ENCODE measurements at places on chromosomes 2 and 18.

DNA sequence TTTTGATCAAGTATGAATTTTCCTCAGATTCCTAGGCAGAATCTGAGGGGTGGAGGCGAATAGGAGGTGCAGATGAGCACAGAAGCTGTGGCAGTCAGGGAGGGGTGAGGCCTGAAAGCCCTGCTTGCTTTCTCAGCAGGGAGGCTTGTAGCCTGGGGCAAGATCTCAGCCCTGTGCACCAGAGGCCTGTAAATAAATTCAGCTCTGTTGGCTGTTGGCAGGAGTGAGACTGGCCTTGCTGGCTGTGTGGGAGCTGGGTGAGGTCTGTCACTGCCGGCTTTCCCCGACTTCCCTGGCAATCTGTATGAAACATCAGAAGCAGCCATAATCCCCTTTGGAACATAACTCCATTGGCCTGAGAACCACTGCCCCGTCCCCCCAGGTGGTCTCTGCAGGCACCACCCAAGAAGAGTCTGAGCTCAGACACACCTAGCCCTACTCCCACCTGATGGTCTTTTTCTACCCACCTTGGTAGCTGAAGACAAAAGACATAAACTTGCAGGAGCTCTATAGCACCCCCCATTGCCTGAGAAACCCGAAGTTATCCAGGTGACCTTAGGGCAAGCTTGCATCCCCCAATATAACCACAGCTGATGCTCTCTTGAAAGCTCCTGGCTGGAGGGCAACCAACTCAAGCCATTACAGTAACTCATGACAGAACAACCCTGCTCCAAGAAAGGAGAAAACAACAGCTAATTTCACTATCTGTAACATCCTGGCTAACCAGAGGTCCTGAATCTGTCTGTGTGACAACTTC, 32.3 kb downstream of the EVA1A start:
- no peak for DNase-seq

- no peak for DNase-seq
Measured at GRCh38 chr18:75462178-75462832, 34.8 kb upstream of the SMIM21 start.

DNA sequence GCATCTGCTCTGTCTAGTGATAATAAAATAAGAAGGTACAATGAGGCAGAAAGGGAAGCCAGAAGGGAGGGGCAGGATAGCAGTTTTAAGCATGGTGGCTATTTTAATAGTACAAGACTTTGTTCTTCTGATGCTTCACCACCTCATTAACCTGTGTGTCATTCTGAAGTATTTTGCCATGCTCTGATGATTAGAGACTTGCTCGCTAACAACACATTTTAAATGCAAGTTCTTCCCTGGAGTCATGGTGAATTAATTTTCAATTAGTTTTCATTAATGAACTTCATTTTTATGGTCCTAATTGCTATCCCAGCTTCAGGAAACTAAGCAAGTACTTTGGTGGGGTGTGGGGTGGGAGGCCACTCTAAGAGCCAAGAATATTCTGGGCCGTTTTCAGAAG, 25.7 kb upstream of the LNPK start:
- DNase-seq = no peak

- no peak for DNase-seq
Measured at GRCh38 chr2:190789074-190790004, 91.3 kb upstream of the GLS start.

DNA sequence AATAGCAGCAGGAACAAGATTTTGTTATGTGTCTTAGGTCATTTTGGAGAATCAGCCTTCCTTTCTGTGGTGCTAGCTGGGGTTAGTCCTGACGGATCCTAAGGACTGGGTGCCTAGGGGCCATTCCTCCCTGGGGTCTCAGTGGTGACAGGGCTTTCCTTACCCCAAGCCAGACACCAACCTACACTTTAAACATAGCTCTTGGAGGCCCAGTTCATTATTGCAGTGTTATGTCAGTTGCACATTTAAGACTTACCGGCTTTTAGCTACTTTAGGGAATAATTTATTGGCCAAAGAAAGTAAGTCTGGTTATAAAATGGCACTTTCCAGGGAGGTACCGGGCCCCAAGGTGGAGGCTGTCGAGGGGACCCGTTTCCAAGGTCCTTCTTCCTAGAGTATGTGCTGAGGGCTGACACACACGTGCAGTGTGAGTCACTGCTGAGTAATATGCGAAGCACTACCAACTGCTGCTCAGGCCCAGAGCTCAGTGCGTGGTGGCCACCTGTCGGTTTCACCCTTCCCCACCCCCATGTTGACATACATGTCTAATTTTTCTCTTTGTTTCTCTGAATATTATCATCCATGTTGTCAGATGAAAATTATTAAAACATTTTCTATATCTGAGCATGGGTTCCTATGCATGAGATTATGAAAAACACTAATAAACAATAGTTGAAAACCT, 37.0 kb upstream of the GRHL1 start:
- peak; percentile 22 for DNase-seq

DNA sequence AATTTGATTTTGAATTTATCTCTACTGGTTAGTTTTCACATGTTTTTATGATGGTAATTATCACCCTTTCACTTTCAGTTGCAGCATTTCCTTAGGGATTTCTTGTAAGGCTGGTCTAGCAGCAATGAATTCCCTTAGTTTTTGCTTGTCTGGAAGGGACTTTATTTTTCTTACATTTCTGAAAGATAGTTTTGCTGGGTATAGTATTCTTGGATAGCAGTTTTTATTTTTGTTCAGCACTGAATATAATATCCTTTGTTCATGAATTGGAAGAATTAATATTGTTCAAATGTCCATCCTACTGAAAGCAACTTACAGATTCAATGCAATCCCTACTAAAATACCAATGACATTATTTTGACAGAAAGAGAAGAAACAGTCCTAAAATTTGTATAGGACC, 30.2 kb downstream of the IL1RL2 start:
- no peak for DNase-seq

DNA sequence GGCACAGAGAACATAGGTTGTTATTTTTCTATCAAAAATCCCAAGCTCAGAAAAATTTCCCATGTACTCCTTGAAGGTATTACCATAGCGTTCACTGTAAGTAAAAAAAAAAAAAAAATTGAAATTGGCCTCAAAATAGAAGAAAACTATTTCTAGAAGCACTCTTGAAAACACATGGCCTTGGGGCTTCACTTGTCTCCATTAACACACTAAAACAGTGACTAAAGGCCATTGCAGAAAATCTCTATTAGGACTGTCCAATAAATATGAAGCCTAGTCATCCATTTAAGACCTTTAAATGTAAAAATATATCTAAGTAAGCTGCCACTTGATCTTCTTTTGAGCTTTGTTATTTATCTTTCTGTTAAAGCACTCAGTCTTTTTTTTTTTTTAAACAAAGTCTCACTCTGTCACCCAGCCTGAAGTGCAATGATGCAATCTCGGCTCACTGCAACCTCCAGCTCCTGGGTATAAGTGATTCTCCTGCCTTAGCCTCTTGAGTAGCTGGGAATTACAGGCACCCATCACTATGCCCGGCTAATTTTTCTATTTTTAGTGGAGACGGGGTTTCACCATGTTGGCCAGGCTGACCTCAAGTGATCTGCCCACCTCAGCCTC, 35.8 kb downstream of the CCDC68 start:
- DNase-seq = no peak

DNA sequence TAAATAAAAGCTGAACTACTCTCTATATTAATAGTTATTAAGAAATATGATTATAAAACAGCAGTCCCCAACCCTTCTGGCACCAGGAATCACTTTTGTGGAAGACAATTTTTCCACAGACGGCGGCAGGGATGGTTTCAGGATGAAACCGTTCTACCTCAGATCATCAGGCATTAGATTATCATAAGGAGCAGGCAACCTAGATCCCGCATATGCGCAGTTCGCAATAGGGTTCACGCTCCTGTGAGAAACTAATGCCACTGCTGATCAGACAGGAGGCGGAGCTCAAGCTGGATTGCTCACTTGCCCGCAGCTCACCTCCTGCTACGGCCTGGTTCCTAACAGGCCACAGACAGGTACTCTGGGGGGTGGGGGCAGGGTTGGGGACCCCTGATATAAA, 19.3 kb upstream of the DSG2 start:
- no peak for DNase-seq

GRCh38 chr18:77373730-77374445, 124.2 kb downstream of the GALR1 start:
- DNase-seq = no peak

GRCh38 chr18:56861244-56861643, 210.1 kb downstream of the WDR7 start:
- no peak for DNase-seq

DNA sequence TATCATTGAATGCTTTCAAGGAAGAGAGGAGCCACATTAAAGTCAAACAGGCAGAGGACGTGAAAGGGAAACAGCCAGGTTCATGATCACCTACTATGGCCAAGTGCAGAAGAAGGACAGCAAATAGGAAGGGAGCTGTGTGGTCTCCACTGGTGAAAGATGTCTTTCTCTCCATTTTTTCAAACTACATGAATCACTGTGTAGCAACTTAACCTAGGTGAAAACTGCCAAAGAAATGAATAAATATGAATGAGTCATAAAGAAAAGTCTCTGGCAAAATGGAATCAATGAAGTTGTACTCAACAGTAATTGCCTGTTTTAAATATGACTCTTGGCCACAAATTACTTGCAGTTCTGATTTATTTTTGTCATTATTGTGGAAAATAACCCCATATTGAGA, 452.6 kb upstream of the PKDCC start:
- DNase-seq = no peak

DNA sequence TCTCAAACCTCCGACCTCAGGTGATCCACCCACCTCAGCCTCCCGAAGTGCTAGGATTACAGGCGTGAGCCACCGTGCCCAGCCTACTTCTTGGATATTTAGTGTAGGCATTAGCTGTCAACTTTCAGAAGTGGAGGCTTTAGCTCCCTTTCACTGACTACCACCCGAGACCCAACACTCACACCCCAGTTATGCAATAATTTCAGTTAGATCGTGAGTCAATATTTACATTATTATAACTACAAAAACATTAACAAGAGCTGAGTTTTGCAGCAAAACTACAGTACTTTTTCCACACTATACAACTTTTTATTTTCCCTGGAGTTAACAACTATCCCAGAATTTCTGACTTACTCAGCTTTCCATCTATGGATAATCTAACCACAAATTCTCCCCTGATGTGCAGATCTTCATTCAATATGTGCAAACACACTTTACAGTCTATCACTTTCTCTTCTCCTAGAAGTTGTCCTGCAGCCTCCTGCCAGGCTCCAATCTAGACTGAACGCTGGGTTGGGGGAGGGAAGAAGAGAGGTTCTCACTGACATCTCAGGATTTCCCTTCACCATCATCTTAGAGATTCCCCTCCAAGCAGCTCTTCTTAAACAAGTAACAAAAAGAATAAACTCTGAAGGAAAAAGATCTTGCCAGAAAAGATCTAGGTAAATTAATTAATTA, 10.1 kb downstream of the TBC1D8 start:
- DNase-seq = no peak

DNA sequence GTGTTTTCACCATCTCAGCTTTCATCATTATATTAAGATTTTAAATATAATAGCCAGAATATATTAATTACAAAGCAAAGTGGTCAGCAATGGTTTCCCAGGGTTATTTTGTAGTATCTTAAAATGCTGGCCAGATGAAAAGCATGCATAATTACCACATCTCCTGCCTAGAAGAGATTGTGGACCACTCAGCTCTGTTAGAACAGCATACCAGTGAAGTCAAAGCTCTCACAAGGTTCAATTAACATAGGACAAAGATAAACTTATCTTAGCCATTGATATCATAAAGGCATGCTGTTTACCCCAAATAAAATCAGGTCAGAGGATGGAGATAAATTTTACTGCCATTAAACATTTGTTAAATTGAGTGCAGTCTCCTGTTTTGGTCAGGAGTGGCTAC, 19.3 kb upstream of the PDE1A start:
- no peak for DNase-seq

- no peak for DNase-seq
Measured at GRCh38 chr2:163541495-163541894, 194.3 kb downstream of the FIGN start.

- no peak for DNase-seq
Measured at GRCh38 chr2:3236300-3237045, 141.1 kb downstream of the EIPR1 start.

DNA sequence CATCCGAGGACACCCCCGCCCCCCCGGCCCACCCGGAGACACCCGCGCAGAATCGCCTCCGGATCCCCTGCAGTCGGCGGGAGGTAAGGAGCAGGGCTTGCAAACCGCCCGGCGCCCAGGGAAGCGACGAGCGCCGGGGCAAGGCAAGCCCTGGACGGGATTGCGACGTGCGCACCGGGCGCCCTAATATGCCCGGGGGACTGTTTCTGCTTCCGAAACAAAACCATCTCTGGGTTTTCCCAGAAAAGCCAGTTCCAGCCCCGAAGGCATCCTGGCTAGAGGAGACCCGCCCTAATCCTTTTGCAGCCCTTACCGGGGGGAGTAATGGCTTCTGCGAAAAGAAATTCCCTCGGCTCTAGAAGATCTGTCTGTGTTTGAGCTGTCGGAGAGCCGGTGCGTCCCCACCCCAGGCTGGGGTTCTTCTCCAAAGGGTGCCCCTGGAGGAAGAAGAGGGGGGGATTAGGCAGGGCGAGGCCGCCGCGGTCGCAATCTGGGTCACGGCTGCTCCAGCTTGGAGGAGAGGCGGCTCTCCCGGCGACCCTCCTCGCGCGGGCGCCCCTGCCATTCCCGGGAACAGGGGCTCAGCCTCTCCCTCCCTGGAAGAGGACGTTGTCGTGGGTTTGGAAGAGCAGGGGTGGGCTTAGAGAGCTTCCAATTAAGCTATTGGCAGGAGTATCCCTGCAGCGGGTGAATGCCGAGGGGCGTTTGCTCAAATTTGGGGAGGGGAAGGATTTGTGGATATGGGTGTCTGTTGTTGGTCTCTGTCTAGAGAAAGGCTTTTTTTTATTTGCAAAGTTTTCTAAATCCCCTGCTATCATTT, 521 bp downstream of the MYCN start:
- no peak for DNase-seq

DNA sequence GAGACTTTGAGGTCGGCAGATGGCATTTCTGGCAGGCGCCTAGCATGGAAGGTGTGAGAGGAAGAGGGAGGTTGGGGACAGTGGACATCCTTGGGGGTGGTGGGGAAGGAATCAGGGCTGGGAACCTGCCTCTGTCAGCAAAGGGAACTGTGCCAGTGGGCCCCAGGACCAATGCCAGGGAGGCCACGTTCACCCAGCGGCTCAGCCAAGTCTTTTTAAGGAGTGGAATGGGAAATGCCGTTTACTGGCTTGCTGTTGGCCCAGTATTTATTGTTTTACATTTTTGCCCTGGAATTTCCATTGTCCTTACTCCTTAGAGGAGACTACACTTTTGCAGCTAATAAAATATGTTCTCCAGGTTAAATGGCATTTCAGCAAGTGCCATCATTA, 135.2 kb downstream of the MCFD2 start:
- no peak for DNase-seq

- DNase-seq = peak; percentile 5
Measured at GRCh38 chr2:166539340-166540162, 45.5 kb upstream of the SCN7A start.

GRCh38 chr2:152694161-152694661, 23.1 kb downstream of the PRPF40A start:
- DNase-seq = no peak

DNA sequence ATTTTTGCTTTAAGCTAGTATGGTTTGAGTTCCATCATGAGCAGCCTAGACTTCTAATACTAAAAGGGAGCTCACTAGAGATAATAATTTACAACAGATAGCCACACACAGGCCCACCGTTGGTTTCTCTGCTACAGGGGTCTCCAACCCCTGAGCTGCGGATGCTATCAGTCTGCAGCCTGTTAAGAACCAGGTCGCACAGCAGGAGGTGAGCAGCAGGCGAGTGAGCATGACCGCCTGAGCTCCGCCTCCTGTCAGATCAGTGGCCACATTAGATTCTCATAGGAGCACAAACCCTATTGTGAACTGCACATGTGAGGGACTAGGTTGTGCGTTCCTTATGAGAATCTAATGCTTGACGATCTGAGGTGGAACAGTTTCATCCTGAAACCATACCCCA, 150.6 kb downstream of the HRH4 start:
- DNase-seq = no peak
